ENCODE measurements at places on chromosomes 6 and 20.

- no peak for DNase-seq
These were observed 61.7 kb downstream of the PLEKHG1 start for GRCh38 chr6:150661216-150662007.

DNA sequence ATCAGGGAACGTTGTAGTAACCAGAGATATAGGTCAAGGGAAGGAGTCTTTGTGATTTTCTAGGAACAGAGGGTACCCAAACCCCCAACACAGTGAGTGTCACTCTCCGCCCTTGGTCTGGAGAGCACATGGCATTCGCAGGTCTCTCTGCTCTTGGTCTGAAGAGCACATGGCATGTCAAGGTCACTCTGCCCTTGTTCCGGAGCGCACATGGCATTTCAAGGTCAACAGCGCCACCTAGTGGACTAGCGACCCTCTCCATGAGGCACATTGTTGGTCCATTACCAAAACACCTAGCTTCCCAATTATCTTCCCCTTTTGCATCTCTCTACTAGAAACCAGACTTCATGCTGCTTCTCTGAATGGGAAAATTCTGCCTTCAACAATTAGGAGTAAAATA lies 260.0 kb downstream of the C6orf118 start:
- DNase-seq, result peak; percentile 61

- no peak for DNase-seq
These were observed 18.4 kb downstream of the PKIG start for GRCh38 chr20:44600758-44601201.

GRCh38 chr6:146550911-146551310 lies 7.3 kb downstream of the RAB32 start:
- DNase-seq, result peak; percentile 22

- DNase-seq, result no peak
These were observed 7.4 kb downstream of the PERP start for GRCh38 chr6:138099832-138100231.

GRCh38 chr6:33217246-33217645 lies 8.9 kb downstream of the RING1 start:
- DNase-seq, result no peak

GRCh38 chr6:140684776-140685550 lies 1310.5 kb upstream of the CITED2 start:
- no peak for DNase-seq

DNA sequence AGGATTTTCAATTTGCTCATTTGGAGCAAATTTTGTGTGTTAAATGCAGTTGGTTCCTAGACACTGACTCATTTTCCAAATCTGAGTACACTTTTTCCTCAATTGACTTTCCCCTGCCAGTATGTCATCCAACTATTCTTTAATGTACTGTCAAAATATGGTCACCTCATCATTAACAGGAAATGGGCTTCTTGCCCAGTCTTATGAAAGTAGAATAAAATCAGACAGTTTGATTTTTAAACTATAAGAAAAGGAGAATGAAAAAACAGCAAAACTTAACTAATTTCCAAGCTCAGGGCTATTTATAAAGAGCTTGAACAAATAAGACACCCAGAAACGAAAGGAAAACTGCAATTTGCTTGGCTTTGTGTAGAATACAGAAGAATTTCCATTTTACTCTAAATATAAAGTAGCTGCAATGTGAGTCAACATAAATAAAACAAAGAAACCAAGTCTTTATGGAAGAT lies 43.7 kb upstream of the RAB23 start:
- DNase-seq, result no peak

GRCh38 chr20:5078399-5078958 lies 41.3 kb downstream of the PCNA start:
- peak; percentile 73 for DNase-seq

DNA sequence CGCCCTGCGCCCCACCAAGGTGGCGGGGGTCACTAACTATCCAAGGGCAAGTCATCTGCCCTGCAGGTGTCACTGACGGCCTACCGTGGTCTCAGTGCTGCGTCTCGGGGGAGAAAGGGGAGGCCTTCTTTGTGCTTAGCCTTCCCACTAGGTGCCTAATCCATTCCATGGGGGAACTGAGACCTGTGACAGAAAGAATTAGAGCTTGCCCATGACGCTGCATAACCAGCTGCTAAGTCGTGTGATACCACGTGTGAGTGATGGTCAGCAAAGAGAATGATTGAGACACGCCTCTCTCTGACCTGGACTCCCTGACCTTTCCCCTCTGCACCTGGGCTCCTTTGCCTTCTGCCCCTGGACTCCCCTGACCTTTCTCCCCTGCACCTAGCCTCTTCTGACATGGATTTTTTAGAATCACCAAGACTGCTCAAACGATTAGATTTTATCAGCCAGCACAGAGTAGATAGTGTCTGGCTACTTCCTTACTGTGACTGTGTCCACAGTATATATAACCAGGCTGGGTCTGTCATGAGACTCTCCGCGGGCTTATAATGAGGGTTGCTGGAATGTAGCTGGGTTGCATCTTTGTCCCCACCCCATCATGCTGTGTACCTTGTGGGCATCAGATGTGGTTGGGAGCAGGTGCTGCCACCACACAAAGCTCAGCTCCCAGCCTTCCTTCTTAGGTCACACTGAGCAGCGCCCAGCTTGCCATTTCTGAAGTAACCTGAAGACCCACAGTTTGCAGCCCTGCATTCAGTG lies 140.6 kb downstream of the TMEM242 start:
- DNase-seq, result peak; percentile 30

DNA sequence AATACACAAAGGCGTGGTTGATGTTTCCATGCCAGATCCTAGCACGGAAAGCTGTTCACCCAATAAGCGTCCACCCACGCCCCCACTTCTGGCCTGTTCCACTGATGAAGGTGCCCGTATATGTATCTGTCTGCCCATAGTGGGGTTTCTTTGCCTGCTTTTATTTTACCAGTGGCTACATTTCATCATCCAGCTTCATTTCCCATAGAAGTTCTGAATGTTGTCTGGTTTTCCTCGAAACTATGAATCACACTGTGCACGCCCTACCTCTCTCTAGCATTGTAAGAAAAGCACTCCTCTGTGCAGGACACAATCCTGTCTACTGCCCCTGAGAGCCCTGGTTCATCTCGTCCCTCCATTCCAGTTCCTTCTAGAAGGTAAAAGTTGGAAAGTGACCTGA lies 8.8 kb upstream of the CD93 start:
- DNase-seq, result no peak

DNA sequence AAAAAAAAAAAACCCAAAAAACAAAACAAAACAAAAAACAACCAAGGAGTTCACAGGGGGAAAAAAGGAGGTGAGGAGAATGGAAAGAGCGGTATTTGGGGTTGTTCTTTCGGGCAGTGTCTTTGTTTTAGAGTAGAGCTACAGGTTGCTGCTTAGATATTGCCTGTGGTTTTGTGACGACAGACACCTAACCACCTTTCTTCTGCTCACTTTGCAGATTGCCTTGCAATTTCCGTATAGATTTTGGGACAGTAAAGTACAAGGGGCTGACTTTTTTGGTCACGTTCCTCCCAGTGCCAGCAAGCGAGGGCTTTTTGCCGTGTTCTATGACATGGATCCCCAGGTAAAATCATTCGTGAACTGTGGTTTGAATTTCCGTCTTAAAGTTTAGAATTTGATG lies 50.9 kb downstream of the DEK start:
- no peak for DNase-seq

GRCh38 chr20:40010483-40010882 lies 678.6 kb downstream of the MAFB start:
- peak; percentile 33 for DNase-seq

DNA sequence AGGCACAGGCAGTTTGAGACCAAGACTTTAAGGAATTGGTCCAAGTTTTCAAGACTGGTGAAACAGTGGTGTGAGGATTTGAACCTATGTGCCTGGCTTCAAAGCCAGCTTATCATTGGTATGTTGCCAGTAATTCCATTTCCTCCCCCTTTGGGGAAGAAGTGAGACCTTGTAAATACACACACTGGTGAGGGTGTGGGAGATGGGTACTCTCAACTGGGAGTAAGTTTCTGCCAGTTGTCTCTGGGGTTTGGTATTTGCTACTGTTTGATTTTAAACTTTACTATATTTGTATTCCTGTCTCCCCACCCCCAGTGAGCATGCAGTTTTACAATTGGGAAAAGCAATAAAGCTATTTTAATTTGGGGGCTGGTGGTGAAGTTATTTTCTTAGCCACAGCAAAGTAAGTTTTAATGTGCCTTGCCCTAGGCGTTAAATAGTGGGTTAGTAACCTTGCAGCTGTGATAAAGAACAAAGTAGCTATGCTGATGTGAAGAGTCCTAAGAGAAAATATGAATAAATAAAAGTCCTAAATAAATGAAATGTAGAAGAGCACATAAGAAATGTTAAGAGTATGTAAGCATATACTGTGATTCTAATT lies 31.0 kb downstream of the SNX9 start:
- DNase-seq, result no peak

GRCh38 chr20:37179683-37180524 lies 556 bp upstream of the MROH8 start:
- DNase-seq, result peak; percentile 24

- no peak for DNase-seq
These were observed 41.1 kb downstream of the CLIC5 start for GRCh38 chr6:45974596-45974995.

- no peak for DNase-seq
These were observed 144.0 kb downstream of the PRL start for GRCh38 chr6:22152841-22153240.

DNA sequence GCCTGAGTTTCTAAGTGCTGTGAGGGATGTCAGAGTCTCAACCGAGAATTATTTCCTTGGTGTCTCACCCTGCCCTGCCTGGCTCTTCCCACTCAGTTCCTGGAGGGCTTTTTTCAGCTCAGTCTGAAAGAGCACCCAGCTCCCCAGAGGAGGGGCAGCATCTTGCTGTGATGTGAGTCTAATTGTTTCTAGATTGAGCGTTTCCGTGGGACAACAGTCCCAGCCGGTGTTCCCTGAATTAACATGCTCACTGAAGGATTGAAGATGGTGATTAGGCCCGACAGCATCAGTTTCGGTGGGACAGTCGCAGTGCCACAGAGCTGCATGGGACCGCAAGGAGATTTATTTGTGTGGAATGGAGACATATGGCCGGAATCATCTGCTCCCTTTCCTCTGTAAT lies 587.6 kb downstream of the DHX35 start:
- no peak for DNase-seq

GRCh38 chr6:1586256-1586655 lies 23.5 kb upstream of the FOXC1 start:
- no peak for DNase-seq

GRCh38 chr6:121523628-121524027 lies 88.2 kb downstream of the GJA1 start:
- no peak for DNase-seq
